ENCODE measurements at places on chromosomes 7 and 10.

- DNase-seq, result peak; percentile 6
Measured at GRCh38 chr10:71547876-71548846, 151.4 kb downstream of the CDH23 start.

DNA sequence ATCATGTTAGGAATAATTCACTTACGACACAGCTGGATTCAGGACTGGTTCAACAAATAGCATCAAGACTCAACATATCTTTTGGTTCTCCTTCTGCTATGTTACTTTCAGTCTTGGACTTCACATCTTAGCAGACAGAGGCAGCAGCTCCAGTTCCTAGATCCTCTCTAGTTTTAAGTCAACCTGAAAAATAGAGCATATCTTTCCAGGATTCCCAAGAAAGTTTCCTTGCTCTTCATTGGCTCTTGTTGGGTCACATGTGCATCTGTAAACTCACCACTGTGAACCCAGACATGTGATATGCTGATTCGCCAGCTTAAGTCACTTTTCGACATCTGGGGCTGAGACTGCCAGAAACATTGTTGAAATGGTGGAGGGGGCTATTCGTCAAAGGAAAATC lies 210.1 kb upstream of the KMT2E start:
- DNase-seq, result no peak

- DNase-seq, result no peak
Measured at GRCh38 chr10:15570738-15571339, 148.9 kb downstream of the ITGA8 start.

- no peak for DNase-seq
Measured at GRCh38 chr10:11330383-11331045, 280.9 kb downstream of the USP6NL start.

DNA sequence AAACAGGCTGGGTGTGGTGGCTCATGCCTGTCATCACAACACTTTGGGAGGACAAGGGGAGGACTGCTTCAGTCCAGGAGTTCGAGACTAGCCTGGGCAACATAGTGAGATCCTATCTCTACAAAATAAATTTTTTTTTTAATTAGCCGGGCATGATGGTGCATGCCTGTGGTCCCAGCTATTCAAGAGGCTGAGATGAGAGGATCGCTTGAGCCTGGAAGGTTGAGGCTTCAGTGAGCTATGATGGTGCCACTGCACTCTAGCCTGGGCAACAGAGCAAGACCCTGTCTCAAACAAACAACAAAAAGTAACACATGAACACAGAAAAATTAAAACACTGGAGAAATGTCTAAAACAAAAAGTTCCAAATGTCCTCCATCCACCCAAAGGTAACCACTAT lies 22.9 kb downstream of the PIK3AP1 start:
- no peak for DNase-seq

GRCh38 chr7:21829731-21830130 lies 116.0 kb downstream of the CDCA7L start:
- DNase-seq, result no peak

DNA sequence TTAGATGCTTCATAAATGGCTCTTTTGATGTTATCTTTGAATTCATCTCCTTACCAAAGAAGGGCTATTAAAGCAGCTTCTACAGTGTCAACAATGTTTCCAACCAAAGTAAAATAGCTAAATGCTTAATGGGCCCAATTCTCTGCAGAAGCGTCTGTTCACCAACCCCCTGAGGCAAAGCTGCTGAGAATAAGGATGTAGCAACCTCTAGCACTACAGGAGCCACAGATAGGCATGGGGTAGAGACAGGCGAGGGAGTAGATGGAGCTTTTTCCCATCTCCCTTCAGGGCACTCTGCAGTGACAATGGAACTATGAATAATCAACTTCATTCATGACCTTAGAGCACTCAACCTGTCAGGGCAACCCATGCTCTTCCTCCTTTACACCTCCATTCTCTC lies 134.1 kb downstream of the FZD1 start:
- no peak for DNase-seq

DNA sequence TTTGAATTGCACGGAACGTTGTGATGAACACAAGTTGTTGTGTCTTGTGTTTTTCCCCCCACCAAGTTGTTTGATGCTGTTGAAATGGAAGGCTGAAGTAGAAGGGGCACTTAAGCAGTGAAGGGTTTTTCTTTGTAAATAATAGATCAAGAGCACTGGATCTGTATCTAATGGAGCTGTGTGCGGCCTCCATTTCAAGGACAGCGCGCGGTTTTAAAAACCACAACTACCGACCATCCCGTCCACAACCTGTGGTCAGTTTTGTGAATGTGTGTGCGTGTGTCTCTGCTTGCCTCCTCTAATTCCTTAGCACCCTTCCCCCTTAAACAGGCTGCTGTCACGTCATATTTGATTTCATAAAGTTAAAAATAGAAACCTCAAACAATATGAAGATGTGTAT lies 165.5 kb downstream of the TCF7L2 start:
- DNase-seq, result no peak

DNA sequence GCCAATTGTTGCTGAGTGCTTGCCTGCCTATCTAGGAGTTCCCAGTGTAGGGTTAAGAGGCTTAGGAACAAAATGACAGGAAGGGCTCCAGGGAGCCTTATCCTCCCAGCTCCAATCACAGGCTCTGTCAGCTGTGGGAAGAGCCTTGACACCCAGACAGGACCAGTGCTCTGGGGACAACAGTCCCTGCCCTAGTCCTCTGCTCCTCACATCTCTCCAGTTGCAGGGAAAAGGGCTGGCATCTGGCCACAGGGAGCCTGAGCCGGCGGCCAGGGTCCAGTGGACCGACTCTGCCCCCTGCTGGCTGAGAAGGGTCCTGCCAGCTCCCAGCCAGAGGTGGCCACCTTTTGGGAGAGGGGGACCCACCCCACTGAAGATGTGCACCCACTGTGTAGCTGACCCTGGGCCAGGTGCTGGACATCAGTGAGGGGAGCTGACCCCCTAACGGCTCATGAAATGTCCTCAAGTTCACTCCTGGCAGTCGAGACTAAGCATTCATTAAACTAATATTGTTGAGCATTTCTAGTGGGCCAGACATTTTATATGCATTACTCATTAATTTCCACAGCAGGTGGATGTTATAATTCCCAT lies 17.6 kb downstream of the DNAJB12 start:
- no peak for DNase-seq

DNA sequence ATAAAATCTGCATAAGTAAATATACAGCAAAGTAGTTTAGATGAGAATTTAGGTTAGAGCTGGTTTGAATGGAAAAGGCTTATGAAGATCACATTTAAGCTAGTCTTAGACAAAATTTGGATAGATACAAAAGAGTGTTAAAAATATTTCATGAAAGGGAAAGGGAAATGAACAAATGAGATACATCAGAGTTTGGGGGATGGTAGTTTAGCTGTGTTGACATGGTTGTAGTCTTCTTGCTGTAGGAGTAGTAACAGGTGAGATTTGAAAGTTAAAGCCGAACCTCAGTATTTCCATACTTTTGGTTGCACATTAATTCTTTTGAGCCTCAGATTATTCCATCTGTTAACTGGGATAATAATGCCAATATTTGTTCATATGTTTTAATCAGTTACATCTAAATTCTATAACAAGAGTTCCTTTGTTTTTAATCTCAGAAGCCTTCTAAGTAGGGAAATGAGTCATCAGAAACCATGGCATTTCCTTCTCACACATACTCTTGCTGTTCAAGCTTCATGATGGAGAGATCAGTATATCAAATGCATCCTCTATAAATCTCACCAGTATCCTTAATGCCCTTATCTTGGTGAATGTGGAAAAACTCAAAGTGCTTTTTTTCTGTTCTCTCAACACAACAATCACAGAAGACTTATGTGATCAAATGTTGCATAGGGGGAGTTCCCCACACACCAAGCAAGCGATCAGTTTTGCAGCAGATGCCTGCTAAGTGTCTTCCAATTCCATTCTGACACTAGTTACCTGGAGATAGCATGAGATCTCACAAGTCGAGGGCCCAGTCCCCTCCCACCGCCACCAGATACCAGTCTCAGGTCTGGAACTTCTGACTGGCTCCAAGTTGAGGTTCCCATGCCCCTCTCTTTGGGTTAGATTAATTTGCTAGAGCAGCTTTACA lies 84.7 kb downstream of the MAPK8 start:
- DNase-seq, result peak; percentile 21

GRCh38 chr7:38561166-38561565 lies 70.0 kb downstream of the AMPH start:
- DNase-seq, result no peak

DNA sequence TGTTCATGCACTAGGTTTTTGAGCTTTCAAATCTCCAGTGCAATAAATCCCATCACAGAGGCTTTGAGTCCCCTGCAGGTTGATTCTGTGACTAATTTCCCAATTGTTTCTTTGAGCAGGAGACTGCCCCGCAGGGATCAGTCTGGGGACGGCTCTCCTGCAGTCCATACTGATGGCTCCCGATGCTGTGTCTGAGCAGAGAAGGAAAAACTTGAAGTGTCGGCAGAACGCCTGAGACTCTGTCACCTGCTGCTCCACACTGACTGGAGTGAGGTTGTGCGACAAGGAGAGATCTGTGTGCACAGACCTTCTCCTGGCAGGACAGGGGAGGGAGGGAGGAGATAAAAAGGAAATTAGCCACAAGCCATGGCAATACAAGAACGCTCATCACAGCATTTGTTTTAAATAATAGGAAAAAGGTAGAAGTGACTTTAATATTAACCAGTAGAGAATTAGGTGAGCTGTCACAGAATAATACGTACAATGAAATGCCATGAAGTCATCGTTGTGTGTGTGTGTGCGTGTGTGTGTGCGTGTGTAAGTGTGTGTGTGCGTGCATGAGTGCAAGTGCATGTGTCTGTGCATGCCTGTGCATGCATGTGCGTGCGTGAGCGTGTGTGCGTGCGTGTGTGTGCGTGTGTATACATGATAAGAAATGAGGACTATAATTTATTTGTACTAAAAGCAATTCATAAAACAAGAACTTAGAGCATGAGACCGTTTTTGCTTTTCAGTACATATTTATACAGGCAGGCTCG lies 38.2 kb downstream of the HTR5A start:
- DNase-seq, result no peak

- DNase-seq, result no peak
Measured at GRCh38 chr10:73075829-73076228, 20.8 kb downstream of the P4HA1 start.

GRCh38 chr7:138843632-138844580 lies 45.9 kb upstream of the ATP6V0A4 start:
- no peak for DNase-seq

- DNase-seq, result no peak
Measured at GRCh38 chr7:130554481-130554880, 62.6 kb downstream of the MEST start.

All from skeletal muscle cell (primary cell).